ENCODE measurements at places on chromosomes 3 and 15. TPM values are rescaled to one million over a fixed set of nuclear protein-coding genes. Genes with fewer than 3 reads are reported as not detected.

MAP3K13 gene
- total RNA-seq, result 12.5 TPM

KIF15 gene
- total RNA-seq, result 1.4 TPM

PTH1R gene
- 10.0 TPM for total RNA-seq

GOLGA6D gene
- total RNA-seq, result not detected

Measured in left cardiac atrium (tissue), 4 donors.